ENCODE measurements at places on chromosomes 13 and 19.

- DNase-seq, result no peak
These were observed 463.5 kb downstream of the GPC6 start for GRCh38 chr13:93690139-93690538.

DNA sequence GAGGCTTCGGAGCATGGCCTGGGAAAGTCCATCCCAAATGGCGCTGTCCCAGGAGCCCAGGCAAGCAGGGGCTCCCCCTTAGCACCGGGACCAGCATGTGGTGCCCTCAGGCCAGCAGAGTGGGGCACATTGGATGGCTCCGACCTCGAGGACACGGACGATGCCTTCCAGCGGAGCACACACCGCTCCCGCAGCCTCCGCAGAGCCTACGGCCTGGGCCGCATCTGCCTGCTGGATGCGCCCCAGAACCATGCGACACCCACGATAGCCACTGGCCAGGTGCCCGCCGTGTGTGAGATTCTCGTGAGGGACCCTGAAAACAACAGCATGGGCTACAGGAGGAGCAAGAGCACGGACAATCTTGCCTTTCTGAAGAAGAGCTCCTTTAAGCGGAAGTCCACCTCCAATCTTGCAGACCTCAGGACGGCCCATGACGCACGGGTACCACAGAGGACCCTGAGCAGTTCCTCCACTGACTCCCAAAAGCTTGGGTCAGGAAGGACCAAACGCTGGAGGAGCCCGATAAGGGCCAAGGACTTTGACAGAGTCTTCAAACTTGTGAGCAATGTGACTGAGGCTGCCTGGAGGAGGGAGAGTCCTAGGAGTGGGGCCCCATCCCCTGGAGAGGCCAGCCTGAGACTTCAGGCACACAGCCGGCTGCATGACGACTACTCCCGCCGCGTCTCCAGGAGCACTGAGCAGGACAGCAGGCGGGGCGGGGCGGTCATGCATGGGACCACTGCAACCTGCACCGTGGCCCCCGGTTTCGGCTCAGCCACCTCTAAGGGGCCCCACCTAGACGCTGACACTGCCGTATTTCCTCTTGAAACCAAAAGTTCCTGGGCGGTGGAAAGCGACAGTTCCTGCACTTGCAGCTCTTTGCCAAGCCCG lies 63.1 kb downstream of the SPATA13 start:
- DNase-seq, result no peak

- DNase-seq, result no peak
These were observed 38.1 kb downstream of the CCDC169 start for GRCh38 chr13:36259361-36260137.

DNA sequence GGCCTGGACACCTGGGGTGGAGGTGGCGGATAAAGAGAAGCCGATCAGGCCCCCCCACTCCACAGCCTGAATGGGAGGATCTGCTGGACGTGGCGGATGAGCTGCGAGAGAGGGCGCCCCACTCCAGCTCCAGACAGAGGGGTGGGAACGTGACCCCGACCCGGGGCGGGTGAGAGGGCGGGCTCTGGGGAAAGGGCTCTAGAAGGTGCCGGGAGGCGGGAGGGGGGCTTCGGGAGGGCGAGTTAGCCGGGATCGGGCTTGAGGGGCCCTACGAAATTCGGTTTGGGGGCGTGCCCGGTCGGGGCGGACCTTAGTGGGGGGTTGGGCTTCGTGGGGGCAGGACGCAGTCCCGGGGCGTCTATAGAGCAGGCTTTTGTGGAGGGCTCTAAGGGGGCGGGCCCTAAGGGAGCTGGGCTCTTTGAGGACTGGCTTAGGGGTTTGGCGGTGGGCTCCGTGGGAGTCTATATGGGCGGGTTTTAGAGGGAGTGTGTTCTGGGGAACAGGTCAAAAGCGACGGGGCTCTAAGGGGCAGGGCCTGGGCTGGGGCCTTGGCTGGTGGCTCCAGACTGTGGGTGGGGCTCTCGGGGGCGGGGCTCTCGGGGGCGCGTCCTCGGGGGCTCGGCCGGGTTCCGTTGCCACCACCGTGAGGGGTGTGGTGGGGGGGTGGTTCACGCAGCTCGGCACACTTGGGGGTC lies 4.1 kb upstream of the NANOS3 start:
- DNase-seq, result peak; percentile 43

DNA sequence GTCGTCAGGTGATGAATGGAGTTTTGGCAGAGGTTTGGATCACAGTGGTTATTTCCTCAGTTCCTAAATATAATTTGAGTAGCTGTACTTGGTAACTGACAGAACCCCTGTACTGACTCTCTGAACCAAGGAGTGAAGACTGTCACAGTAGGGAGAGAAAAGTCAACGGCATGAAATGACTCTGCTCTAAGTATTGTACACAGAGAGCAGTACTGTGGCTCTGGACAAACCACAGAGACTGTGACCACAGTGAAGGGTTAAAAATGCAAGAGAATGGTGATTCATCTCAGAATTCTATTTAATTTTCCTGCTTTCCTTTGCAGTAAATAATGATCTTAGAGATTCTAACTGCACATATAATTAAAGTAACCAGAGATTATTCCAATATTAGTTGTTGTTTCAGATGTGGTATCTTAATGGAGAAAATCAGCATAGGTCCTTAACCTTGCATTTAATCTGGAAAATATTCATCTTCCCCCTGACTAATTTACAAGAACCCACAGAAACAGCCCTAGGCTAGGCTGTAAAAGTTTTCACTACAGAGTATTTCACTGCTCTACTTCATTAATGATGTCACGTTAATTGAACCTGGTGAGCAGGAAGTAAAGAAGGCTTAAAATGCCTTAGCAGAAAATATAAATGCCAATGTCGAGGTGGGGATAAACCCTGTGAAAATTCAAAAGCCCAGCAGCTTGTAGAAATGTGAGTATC lies 221.9 kb downstream of the LIG4 start:
- DNase-seq, result no peak

- DNase-seq, result no peak
These were observed 337.8 kb downstream of the IRS2 start for GRCh38 chr13:109448629-109449028.

DNA sequence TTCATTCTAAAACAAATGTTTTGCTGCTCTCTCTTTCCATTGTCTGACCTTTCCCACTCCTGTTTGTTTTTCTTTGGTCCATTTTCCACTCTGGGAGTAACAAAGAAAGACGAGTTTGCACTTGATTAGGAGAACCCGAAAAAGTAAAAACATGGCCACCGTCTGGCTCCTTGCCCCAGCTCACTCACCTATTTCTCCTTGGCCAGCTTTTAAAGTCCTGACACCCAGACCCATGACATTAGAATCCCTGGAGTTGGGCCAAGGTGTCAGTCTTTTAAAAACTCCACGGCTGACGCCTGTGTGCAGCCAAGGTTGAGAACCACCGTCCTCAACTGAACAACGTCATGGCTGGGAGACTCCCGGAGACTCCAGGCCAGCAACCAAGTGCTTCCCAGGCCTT lies 63.6 kb upstream of the FLT1 start:
- DNase-seq, result no peak

DNA sequence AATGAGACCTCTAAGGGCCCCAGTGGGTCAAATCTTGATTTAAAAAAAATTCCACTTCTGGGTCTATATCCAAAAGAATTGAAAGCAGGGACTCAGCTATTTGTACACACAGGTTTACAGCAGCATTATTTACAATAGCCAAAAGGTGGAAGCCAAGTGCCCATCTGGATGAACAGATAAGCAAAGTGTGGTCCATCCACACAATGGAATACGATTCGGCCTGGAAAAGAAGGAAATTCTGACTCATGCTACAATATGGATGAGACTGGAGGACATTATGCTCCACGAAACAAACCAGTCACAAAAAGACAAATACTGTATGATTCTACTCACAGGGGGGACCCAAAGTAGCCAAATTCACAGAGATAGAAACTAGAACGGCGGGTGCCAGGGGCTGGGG lies 76.7 kb downstream of the CACNA1A start:
- no peak for DNase-seq

GRCh38 chr13:87003265-87003664 lies 667.9 kb upstream of the SLITRK5 start:
- no peak for DNase-seq

DNA sequence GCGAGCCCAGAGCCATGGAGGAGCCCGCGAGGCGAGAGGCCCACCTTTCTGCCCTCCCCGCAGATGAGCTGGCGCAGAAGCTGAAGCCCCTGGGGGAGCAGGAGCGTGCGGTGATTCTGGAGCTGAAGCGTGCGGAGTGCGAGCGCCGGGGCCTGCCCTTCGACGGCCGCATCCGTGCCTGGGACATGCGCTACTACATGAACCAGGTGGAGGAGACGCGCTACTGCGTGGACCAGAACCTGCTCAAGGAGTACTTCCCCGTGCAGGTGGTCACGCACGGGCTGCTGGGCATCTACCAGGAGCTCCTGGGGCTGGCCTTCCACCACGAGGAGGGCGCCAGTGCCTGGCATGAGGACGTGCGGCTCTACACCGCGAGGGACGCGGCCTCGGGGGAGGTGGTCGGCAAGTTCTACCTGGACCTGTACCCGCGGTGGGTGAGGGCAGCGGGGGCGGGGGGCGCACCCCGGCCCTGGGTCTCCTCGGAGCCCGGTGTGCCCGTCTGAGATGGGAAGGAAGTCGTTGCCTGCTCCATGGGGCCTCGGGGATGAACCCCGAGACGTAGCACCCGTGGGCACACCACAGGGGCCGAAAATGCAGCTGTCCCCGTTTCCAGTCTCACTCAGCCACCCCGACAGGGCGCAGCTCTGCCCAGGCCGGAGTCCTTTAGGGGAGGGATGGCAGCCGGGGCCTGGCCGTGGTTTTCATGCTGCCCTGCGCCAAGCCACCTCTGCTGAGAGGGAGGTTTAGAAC lies 12.1 kb upstream of the ZNF554 start:
- DNase-seq, result no peak

DNA sequence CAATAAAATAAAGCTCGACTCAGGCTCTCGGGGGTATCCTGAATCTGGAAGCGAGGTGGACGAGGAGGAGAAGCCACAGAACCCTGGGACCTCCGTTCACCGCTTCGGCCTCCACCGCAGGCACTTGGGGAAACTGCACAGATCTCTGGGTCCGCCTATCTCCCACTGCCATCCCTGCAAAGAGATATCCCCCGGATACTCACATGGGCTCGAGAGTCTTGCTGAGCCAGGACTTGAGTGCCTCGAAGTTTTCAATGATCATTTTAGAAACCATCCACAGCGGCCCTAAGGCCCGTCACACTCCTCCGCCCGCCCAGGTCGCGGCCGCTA lies 589 bp downstream of the RBM26 start:
- DNase-seq, result no peak

DNA sequence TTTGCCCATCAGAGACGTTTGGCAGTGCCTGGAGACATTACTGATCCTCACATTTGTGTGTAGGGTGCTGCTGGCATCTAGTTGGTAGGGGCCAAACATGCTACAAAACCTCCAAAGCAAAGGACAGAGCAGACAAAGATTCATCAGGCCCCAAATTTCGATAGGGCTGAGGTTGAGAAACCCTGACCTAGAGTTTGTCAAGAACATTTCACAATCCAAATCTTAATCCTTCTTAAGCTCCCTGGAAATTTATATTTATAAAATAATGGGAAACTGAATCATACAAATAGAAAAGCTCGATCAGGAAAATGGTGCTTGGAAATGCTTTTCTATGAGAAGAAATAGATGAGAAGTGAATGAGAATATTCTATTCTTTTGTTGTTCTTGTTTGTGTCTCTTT lies 273.6 kb downstream of the DCT start:
- DNase-seq, result no peak

DNA sequence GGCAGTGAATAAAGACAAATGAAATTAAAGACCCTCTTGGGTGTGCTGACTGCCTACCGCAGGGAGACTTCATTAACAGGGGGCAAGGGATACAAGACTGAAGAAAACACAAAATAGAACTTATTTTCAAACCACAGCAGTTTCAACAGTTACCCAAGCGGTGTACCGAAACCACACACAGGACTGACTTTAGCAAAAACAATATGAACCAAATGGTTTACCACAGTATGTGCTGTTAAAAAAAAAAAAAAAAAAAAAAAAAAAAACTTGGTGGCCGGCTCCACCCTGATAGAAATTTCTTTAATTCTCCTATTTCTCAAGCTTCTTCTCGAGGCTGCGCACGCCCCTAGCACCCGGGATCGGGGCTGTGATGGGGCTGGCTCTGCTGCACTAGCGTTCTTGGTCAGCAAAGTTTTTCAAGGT lies 42.6 kb downstream of the KLF2 start:
- no peak for DNase-seq

DNA sequence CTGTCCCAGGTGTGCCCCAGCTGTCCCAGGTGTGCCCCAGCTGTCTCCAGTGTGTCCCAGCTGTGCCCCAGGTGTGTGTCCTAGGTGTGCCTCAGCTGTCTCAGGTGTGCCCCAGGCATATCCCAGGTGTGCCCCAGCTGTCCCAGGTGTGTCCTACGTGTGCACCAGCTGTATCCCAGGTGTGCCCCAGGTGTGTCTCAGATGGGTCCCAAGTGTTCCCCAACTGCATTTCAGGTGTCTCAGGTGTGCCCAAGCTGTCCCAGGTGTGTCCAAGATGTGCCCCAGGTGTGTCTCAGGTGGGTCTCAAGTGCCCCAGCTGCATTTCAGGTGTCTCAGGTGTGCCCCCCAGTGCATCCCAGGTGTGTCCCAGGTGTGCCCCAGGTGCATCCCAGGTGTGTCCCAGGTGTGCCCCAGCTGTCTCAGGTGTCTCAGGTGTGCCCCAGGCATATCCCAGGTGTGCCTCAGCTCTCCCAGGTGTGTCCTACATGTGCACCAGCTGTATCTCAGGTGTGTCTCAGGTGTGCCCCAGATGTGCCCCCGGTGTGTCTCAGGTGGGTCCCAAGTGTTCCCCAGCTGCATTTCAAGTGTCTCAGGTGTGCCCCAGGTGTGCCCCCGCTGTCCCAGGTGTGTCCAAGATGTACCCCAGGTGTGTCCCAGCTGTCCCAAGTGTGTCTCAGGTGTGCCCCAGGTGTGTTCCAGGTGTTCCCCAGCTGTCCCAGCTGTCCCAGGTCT lies 1.3 kb upstream of the GRK1 start:
- DNase-seq, result peak; percentile 11

DNA sequence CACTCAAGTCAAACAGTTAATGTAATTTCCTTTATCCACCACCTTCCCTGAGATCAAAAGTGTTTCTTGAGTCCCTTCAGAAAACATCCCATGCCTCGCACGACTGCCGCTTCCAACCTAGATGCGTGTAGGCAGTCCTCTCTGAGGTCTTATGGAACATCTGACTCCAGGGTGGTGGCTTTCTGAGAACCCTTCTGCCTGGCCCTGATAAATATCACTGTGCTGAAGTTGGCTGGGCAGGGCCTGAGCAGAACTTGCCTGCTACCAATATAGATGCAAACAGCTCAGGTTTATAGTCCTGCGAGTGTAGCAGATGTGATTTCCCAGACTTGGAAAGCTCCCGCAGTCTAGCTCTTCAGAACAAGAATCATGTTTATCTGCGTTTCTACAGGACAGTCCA lies 61.1 kb upstream of the GPR12 start:
- DNase-seq, result no peak

All from activated B cell treated with CpG ODN at 0.5 μM for 24 hours (primary cell).